H7 (cell line): ENCODE measurements at places on chromosomes 2 and 18. TPM values are rescaled to one million over a fixed set of nuclear protein-coding genes. Genes with fewer than 3 reads are reported as not detected.

Gene R3HDM1
- total RNA-seq = 16.4 and 21.7 TPM in 2 replicates

DNA sequence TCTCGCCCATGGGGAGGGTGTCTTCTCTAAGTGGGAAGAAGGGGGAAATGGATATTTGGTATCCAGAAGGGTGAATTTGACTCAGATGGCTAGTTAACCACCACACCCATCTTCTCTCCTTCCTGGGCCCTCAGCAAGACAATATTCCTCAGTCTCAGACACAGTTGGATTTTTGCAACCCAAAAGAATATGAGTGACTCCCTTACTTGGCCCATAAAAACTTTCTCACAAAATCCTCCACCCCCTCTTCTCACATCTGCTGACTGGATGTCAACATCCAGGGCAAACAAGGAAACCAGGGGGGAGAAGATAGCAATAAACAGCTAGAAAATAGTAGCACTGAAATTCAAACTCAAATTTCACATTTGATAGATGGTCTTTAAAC, 35.3 kb upstream of the GCC2 start:
- no peak for DNase-seq

DNA sequence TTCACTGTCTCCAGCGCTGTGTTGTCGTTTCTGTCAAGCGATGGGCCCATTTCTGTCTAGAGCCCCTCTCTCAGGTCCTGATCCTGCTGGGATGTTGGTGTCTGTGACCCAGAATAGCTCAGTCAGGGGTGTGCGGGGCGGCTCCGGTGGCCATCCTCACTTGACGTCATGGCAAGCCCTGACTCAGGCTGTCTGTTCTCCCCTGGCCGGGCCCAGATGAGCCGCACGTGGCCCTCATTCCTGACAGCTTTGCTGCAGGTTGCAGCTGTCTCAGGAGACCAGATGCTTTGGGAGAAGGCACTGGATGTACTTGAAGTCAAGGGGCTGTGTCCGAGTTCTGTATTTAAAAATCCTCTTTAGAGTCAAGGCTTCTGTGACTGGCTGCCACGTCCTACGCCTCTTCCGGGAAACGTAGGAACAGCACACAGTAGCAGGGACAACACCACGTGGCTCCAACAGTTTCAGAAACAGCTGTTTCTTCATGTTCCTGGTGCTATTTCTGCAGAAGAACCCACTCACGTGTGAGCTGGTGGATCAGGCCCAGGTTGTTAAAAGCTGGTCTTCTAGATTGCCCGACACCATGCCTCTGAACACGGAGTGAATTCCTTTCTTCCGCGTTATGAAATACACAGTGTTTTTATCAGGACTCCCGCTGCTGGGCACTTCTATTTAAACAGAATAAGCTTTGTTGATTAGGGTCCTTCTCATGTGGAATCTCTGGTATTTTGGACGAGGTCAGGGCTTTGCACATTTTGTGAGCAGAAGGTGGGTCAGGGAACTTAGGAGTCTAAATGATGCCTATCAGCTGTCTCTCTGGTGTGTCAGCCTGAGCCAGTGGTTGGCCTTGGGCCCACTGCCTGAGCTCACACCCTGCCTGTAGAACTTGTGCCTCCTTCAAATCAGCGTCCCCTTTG, 28.3 kb upstream of the NTSR2 start:
- no peak for DNase-seq

Gene KYNU
- total RNA-seq = 0.31 and 1.9 TPM in 2 replicates

DNA sequence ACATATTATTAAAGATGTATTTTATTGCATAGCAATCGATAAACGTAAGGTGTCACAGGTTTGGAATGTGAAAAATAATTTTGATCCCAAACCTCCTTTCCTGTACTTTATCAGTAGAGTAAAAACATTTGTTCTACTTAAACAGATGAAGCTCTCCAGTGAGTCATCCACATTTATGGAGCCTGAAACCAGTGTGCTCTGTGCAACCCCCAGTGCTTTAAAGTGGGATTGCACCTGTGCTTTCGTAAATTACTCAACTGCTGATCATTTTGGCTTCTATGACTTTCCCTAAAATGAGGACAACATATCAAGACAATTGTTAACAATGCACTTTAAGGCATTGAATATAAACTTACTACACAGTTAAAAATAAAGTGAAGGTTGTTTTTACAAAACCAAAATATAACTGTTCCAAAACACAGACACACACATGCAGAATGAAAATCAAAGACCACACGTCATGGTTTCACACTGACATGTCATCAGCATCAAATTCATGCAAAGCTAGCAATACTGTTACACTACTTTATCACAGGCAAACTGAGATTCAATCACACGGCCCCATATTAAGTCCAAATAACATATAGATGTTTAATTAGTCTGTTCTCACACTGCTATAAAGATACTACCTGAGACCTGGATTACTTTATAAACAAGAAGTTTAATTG, 9.7 kb downstream of the TMEM18 start:
- peak; percentile 75 for DNase-seq

GRCh38 chr2:66582987-66583880, 148.3 kb downstream of the MEIS1 start:
- DNase-seq = peak; percentile 49

DNA sequence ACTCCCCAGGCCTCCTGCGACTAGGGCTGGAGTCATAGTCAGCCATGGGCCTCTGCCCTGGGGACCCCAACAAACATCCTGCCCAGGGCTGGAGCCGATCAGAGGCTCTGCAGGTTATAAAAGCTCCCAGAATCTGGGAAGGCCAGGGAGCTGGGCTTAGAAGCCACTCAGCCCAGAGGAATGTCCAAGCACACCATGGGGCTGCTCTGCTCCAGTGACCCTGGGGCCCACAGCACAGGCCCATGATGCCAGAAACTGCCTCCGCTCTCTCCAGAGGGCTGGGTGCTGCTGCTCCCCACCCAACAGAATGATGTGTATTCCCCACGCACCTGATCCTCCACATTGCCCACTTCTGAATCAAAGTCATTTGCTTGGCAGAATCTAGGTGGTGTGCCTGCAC, 88.5 kb downstream of the ARMC9 start:
- no peak for DNase-seq

DNA sequence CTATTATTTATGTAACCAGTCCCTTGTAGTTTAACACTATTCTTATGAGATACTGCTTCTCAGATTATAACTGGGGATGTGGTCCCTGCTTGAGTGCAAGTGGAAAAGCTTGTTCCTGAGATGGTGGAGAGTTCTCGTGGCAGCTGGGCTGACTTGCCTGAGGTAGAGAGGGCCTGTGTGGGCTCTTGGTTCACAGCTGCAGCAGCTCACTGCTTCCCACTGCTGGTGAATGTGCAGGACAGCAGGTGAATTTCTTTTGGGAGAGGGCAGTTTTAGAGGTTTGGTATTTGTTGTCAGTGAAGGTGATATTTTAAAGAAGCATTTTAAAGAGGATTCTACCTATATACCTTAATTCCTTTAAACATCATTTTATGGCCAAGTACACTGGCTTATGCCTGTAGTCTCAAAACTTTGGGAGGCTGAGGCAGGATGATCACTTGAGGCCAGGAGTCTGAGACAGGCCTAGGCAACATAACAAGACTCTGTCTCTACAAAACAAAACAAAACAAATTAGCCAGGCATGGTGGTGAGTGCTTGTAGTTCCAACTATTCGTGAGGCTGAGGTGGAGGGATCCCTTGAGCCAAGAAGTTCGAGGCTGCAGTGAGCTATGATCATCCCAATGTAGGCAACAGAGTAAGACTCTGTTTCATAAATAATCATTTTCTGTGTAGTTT, 94.8 kb downstream of the MTA3 start:
- DNase-seq = peak; percentile 54

Gene SIX2
- total RNA-seq = 0.07 and 0.80 TPM in 2 replicates

Gene ALPG
- total RNA-seq = 0.21 and 0.89 TPM in 2 replicates

Gene ASB18
- total RNA-seq = not detected in 2 replicates

- DNase-seq = peak; percentile 77
Measured at GRCh38 chr2:45168711-45169338, 159.6 kb upstream of the SIX2 start.

DNA sequence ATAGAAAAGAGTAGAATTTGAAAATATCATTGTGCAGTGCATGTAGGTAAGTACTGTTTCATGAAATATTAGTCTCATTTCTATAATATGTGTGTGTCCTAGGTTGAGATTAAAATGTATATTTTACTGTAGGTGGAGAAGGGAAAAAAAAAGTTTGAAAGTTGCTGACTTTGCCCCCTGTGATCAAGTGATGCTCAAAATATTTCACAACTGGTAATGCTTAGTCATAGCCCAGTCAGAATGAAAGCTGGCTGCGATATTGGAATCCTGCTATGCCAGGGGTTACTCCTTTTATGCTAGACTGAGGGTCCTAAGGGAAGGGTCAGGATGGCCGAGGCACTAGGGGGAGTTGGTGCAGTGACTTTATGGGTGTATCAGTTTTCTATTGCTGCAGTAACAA, 19.5 kb upstream of the CFAP36 start:
- no peak for DNase-seq

Gene INO80D
- total RNA-seq = 9.0 and 11.3 TPM in 2 replicates

- no peak for DNase-seq
Measured at GRCh38 chr2:64950226-64951160, 38.7 kb upstream of the SLC1A4 start.

Gene PLA2R1
- 0.48 and 0.89 TPM in 2 replicates for total RNA-seq

Gene UPP2
- total RNA-seq = not detected in 2 replicates

DNA sequence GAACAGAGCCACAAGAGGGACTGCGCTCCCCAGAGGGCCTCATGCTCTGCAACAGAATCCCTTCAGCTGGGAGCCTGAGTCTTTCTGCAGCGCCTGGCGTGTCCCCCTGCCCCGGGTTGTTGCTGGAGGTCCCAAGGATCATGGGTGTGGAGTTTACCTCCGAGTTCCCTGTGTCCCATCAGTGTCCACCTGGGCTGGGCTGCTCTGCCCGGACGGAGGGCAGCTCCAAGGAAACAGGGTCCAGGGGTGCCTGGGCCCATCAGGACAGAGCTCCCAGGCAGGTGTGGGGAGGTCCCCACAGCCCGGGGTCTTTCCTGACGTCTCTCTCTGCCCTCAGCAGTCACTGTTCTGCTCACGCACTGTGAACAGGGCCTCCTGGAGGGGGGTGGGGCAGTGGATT, 63.5 kb downstream of the EMILIN2 start:
- no peak for DNase-seq

DNA sequence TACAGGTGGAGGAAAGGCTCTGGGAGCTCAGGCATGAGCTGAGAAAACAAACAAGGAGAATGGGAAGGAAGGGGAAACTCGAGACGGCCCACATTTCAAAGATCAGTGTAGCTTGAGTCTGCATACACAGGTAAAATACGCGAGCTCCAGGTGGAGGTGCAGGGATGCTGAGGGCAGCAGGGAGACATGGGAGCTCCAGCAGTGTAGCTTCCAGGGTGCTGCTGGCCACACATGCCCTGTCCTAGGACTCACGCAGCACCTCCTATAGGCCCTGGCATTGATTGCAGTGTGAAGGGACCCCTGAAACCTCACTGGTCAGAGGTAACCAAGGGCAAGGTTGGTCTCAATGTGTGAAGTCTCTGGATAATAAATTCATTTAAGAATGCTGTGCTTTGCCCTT, 362.8 kb upstream of the HS6ST1 start:
- DNase-seq = peak; percentile 70

Gene LOXHD1
- total RNA-seq = 0.03 and 0.07 TPM in 2 replicates

Gene POTEJ
- total RNA-seq = not detected in 2 replicates

GRCh38 chr2:9178904-9179571, 27.6 kb upstream of the ASAP2 start:
- DNase-seq = no peak

GRCh38 chr2:103959174-103960128, 894.5 kb upstream of the POU3F3 start:
- DNase-seq = peak; percentile 32

Gene AGXT
- total RNA-seq = not detected in 2 replicates

GRCh38 chr2:240433973-240434727, 1.3 kb upstream of the GPC1 start:
- DNase-seq = no peak

DNA sequence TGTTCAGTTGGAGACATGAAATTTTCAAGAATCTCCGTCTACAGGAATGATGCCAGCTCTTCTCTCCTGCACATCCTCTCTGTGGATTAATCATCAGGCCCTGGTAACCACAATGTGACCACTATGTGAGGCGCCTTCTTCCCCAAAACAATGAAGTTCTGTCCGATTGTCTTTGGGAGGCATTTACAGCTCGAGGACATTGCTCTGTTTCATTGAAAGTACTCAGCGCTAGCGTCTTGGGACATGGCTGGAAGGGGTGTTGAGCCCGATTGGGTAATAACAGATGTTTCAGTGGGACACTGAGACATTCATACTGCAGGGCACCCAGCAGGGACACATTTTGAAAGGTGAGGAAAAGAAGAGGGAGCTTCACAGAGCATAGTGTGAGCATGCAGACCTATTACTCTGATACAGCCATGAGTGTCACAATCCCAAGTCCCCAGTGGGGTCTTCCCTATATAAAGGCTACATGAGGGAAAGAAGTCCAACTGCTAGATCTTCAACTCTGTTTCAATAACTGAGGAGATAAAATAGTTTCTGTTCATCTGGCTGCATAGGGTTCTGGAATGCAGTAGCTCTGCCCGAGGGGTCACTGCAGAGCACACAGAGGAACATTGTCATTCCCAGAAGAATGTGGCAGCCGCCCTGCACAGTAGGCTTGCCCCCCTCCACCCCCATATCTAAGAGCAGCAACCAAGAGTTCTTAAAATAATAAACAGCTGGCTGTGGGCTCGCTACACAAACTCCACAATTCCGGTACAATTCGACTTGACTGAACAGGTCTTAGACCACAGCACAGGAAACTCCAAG, 237.3 kb downstream of the OSR1 start:
- DNase-seq = no peak

Gene POMC
- 4.4 and 6.4 TPM in 2 replicates for total RNA-seq

DNA sequence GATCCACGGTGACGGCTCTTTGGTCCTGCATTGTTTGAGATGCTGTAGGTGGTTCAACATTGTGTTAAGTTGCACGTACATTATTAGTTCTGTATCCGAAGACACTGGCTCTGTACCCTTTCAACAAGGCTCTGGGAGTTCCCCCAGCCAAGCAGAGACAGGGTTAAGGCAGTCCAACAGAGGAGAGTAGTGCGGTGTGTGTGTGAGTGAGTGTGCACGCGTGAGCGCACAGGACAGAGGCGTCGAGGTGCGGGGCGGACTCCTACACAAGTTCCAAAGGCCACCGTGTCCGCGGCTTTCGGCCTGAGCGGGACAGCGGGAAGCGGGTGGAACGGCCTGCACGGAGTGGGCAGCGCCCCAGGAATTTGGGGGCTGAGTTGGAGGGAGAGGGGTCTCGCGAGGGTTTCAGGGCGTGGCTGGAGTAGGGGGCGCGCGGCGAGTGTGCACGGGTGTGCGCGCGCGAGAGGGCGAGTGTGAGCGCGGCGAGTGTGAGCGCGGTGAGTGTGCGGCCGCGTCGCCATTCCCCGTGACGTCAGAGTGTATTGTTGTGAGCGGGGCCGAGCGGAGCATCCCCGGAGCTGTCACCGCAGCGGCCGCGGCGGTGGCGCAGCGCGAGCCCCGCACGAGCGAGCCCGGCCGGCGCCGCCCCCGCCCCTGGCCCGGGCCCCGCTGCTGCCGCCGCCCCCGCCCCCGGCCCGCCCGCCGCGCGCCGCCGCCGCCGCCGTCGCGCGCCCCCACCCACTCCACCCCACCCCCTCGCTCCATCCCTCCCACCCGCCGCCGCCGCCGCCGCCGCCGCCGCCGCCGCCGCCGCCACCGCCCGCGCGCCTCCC, at the start of gene ASXL3:
Gene ASXL3, plus strand, starts transcription at position 535 of the 833 bp plus-strand sequence. CDS start 413 bp downstream, outside the sequence.
- peak; percentile 80 for DNase-seq

- DNase-seq = no peak
Measured at GRCh38 chr2:241620419-241620769, 16.6 kb downstream of the THAP4 start.

- peak; percentile 89 for DNase-seq
Measured at GRCh38 chr2:237665713-237666143, 38.3 kb downstream of the LRRFIP1 start.

- DNase-seq = no peak
Measured at GRCh38 chr2:201930043-201930442, 103.6 kb upstream of the FZD7 start.

Gene CHRND
- total RNA-seq = not detected in 2 replicates

Gene IL18R1
- total RNA-seq = 0.41 and 0.42 TPM in 2 replicates

GRCh38 chr2:106963156-106963555, 77.2 kb upstream of the ST6GAL2 start:
- no peak for DNase-seq
